Neuronal stem cell (in vitro differentiated cells): ENCODE measurements at places on chromosomes 11 and 22.

GRCh38 chr22:40728731-40729189 is 49.5 kb downstream of the MCHR1 start:
- DNase-seq: no peak

DNA sequence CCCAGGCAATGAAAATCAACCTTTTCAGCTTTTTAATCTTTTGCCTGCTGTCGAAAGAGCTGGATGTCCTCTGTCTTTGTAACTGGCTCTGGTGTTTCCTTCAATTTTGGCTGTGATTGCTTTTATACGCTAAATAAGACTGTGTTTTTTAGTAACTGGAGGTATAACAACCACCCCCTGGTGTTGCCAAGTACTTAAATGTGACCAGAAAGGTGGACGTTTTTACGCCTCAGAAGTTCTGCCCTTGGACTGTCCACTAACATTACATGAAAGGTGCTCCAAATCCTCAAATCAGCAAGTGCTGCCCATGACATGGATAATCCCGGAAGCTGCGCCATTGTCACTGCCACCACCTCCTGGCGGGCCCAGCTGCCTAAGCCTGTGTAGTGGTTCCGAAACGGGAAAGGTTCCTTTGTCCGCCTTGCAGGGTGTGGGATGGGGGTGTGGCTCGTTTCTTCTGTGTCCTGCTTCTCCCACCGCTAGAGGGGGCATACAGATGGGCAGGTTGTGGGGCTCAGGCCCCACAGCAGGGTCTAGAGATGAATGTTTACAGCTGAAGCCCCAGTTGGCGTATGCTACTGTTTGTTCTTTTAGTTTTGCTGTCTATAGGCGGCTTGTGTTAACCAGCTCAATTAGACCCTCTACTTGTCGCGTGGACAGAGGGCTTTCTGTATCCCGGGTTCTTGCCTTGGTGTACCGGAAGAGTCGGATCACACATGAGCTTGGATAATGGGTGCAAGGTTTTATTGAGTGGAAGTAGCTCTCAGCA is 82.2 kb upstream of the SEPTIN5 start:
- peak; percentile 31 for DNase-seq

GRCh38 chr11:111213256-111213655 is 32.3 kb upstream of the POU2AF2 start:
- DNase-seq: no peak

- no peak for DNase-seq
Measured at GRCh38 chr11:111635706-111636045, 33.4 kb downstream of the SIK2 start.

GRCh38 chr11:96221244-96222070 is 121.5 kb downstream of the MAML2 start:
- DNase-seq: no peak

GRCh38 chr22:31567702-31568101 is 71.4 kb downstream of the SFI1 start:
- DNase-seq: no peak

DNA sequence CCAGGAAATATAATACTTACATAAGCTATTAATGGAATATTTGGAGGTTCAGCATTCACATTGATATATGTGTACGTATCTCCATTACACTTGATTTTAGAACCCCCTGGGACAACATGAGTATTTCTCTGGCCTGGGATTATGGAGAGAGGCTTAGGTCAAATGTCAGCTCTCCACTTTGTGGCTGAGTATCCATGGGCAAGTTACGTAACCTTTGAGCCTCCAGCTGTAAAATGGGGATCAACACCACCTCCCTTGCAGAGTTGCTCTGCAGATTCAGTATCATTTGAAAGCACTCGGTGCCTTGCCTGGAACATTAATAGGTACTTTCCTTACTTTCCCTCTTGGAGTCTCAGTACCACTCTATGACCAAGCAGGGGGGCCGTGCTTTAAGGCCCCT is 33.2 kb downstream of the C22orf31 start:
- no peak for DNase-seq

DNA sequence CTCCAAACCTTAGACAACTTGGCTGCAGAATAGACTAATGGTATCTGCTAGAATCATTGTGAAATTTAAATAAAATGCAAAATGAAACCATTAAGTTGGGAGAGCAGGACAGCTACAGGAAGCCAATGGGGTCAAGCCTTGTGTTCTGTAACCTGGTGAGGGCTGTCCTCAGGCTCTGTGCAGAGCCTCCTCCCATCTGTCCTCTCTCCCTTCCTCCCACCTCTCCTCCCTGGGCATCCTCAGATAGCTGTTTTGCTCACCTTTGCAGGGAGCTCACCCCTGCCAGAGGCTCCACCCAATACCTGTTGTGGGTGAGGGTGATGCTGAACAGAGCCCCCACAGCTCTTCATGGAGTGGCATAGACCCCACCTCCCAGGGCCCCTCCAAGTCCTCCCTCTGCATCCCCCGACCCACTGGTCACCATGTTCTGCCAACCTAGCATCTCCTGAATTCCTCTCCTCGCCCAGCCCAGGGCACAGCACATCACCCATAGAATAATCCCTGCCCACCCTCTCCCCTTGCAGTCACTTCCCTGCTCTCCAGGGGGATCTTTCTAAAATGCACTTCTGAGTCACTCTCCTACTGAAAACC is 100.3 kb downstream of the PDE2A start:
- no peak for DNase-seq

DNA sequence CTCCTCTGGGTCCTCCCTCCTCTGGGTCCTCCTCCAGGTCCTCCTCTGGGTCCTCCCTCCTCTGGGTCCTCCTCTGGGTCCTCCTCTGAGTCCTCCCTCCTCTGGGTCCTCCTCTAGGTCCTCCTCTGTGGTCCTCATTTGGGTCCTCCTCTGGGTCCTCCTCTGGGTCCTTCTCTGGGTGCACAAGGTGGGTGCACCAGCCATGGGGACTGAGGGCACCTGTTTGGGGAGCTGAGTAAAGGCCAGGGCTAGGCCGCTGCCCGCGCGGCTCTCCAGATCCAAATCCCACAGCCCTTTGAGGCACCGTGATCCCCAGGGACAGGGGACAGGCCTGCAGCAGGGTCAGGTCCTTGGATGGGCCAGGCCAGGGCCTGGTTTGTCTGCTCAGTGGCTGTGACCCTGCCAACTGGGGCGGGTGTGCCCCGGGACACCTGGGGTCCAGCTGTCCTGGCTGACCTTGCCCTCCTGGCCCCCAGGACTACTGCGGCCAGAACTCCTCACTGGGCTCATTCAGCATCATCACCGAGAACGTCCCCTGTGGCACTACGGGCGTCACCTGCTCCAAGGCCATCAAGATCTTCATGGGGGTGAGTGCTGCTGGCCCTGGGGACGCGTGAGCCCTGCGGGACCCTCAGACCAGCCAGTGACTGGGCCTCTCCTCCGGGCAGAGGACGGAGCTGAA is 12.7 kb downstream of the MUC2 start:
- DNase-seq: no peak

- DNase-seq: no peak
Measured at GRCh38 chr11:70900540-70900939, 351.8 kb downstream of the SHANK2 start.

- no peak for DNase-seq
Measured at GRCh38 chr22:46057246-46058090, 80.5 kb upstream of the WNT7B start.

DNA sequence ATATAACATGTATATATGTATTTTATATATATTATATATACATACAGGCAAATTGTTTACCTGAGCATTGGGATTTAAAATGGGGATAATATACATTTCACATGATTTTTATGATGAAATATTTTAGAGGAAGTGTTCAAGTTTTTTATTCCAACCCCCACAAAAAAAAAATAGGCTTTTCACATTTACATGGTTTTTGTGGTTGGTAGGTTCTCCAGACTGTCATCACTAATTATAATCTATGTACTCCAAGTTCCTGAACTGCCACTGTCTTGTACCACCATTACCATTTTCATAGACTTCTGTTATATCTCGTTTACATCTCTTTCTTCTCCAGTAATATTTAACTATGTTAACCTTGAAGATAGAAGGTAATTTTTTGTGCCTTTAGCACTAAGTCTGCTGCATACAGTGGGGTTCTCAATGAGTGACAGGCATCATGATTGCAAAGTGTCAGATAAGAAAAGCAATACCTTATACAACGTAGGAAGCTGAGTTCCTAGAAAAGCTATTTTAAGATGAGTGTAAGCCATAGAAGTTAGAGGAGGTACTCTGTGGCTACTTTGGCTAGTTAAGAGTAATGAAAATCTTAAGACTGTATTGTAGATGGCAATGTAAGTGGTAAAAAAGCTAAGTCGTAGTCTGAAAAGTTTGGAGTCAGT is 5.2 kb downstream of the TMEM126A start:
- no peak for DNase-seq

DNA sequence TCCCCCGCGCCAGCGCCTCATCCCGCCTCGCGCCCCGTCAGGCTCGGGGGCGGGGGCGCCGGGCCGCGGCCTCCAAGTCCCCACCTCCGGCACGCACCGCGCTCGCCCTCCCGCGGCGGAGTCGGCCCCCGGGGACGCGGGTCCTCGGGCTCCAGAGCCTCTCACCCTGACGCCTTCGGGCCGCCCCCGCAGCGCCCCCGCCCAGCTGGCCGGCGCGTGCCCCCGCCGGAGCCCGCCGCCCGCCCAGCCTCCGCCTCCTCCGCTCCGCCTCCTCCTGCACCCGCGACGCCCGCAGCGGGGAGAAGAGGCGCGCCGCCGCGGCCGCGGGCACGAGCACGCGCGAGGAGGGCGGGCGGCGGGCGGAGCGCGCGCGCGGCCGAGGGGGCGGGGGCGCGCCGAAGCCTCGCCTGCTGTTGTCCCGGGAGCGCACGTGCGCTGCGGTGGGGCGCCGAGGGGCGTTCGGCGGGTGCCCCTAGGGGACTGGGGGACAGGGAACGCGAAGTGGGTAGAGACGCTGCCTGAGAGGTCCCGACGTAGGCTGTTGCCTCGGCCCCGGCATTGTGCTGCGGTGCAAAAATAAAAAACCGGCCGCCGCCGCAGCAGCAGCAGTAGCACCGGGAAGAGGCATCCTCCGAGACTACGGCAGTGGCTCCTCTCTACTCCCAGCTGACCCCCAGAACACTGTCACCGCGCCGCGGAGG is 87.4 kb upstream of the ARHGAP32 start:
- DNase-seq: peak; percentile 79

DNA sequence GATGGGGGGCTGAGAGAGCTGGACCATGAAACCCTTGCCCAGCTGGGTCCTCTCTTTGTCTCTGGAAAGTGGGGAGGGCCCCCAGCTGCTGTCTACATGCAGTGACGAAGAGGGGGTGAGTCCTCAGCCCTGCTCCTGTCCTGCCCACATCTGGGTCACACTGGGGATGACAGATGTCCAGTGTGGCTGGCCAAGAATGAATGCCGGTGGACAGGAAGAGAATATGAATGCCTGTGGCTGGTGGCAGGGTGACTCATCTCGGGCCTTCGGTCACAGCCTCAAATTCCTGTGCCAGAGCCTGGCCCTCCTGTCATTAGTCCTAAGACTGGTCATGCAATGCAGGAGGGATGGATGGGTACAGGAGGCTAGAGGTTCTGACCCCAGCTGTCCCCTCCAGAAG is 2.2 kb upstream of the PNPLA3 start:
- no peak for DNase-seq

GRCh38 chr11:100830274-100830673 is 143.2 kb downstream of the ARHGAP42 start:
- no peak for DNase-seq

DNA sequence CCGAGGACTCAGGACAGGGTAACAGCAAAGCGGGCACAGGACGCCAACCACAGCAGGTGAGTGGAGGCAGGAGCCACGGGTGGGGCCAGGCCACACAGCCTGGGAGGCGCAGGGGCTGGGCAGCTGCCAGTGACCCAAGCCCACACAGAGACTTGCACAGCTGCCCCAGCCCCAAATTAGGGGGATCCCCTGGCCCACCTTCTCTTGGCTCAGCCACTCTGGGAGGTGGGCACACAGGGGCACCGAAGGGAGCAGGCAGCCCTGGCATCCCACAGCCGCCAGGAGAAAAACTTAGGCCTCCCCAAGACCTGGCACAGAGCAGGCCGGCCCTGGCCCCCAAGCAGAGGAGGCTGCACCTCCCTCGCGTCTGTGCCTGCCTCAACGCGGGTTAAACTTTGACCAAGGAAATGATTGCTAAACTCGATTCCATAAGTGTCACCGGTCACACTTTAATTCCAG is at the start of gene SLC22A12:
SLC22A12 (plus strand) TSS at position 458 of the 459 bp plus-strand sequence. CDS start 337 bp downstream, outside the sequence.
- DNase-seq: no peak

GRCh38 chr11:27158456-27159334 is 118.1 kb downstream of the BBOX1 start:
- DNase-seq: peak; percentile 43

- DNase-seq: no peak
Measured at GRCh38 chr11:103939694-103940093, 96.7 kb upstream of the DDI1 start.

GRCh38 chr22:46607483-46608114 is 12.6 kb upstream of the GRAMD4 start:
- DNase-seq: no peak

DNA sequence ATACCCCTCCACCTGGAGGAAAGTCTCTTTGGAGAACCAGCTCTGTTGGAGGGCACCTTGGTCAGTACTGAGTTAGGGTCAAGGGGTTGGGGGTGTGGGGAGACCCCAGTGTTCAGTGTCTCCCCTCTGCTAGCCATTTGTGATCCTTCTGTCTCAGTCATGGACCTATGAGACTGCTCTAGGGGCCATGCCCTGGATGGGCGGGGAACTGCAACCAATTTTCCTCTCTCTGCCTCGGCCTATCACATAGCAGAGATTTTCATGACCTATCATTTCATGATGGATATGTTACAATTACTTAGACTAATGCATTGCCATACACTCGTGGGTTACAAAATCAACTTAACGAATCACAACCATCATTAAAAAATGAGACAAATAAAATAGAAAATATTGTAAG is 7.4 kb downstream of the OTOG start:
- DNase-seq: no peak

DNA sequence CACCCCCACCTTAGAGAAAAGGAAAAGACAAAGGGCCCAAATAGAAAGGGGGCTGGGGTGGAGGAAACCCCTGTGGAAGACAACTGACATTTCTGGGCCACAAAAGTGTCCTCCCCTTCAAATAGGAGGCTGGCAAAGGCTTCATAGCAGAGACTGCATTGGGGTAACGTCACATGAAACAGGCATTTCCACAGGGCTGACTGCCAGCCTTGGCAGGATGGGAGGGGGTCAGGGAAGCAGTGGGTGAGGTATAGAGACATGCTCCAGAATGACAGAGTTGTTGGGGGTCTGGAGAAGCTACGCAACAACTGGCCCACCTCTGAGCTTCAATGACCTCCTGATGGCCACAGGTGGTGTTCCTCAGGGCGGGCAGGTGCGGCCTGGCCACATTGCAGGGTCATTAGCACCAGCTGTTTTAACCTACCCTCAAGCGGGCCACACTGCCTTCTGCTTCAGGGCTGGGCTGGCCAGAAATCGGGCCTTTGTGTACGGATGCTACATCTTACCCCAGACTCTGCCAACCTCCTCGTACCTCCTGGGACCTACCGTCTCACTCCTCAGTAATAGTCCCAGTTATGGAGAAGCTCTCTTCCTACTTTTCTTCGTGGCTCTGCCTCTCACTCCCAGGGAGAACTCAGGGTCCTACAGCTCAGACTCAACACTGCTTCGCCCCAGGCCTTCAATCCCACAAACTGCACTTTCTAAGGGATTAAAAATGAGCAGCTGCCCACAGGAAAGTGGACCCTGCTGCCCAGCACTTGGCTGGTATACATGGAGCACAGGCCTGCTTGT is 160.0 kb upstream of the NCAM1 start:
- no peak for DNase-seq

GRCh38 chr11:8715501-8715900 is 32.9 kb downstream of the RPL27A start:
- no peak for DNase-seq
